Foreskin melanocyte (primary cell): ENCODE measurements at places on chromosomes 1 and 21.
A peak's percentile ranks its signal among the peaks of the same experiment; 100 is the strongest.

DNA sequence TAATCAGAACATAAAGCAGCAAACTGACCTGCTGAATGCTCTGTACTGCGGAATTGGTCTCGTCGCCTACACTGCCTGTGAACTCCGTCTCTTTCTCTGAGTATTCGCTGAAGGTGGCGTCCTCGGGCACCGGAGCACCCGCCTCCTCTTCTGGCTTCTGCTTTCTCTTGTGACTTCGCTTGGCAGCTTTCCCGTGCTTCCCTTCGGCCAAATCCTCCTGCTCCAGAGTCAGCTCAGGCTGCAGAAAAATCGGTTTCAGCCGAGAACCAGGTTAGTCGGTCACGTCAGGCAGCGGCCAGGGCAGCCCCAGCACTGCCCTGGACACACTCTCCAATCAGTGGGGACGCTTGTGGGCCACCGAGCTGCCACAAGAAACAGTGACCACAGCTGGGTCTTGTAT is 35.8 kb upstream of the RIPK4 start:
- DNase-seq: no peak

DNA sequence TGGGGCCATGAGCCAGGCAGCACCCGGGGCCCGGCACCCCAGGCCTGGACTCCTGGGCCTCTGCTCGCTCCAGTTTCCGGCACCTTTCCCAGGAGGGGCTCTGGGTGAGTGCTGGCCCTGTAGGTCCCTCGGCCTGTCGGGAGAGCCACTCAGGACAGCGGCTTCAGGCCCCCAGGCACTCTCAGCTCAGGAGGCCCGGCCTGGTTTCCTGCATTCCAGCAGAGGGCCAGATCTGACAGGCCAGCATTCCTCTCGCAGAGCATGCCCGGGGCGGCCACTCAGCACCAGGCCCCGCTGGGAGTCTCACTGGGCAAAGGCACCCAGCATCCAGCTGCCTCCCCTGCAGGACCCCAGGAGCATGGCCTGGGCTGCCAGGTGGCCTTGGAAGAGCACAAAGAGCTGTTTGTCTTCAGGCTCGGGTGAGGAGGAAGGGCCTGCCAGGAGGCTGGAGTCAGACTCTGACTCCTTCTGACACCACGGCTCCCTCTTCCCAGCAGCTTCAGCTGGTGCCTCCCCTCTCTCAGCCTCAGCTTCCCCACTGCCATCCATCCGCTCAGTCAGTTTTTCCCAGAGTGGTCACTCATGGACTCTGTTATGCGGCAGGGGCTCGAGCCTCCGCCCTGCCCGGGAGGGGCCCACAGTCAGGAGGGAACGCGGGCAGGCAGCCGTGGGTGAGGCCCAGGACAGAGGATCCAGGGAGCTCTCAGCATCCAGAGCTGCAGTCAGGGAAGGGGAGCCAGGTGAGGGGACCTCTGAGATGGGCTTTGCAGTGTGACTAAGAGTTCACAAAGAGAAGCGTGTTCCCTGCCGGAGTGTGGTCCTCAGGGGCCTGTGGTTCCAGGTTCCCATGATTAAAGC is 51.7 kb downstream of the WNT9A start:
- DNase-seq: peak; percentile 29

DNA sequence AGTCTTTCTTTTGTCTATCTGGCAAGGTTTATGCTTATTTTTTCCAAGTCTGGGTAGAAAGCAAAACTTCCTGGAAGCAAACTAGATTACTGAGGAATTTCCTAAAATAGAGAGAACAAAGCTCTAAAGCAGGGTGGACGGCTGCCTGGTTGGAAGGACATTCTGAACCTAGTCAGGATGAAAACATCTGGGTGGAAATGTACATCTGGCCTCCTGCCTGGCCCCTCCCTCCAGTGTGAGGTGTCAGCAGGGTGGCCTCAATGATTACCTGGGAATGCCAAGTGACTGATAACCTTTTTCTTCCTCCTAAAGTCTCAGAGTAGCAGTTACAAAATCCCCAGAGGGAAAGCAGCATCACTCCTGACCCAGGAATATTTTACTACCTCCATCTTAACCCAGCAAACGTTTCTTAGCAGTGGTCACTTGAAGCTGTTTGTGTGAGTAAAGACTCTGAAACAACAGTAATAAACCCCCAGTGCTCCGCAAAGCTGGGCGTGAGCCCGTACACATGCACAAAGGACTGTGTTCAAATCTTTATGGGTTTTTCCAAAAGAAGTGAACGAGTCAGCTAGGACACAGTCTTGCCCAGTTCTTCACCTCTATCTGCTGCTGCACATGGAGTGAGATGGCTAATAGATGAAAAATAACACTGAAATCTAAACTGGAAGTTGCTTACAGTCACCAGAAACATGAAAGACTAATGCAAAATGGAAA is 18.9 kb downstream of the ANGPTL7 start:
- DNase-seq: no peak

DNA sequence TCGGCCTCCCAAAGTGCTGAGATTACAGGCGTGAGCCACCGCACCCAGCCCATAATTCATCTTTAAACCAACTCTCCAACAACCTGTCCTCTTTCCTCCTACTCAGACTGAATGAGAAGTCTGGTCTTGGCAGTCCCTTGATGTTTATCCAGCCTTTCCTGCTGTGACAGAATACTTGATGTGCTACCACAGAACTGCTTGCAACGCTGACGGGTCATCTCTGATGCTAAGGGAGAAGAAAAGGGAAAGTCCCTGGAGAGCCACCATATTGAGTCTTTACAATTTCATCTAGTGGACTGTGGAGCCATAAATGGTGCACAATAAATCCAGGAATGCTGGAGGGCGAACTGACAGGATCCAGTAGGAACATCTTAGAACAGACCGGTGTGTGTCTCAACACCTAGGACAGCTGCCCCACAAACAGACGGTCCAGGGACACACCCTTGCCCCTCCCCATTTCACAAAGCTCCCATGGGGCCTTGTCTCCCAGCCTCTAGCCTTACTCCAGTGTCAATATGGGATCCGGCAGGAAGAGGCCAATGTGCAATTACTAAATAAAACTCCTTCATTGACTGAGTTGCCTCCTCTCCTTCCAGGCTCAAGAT is 30.7 kb downstream of the JAK1 start:
- no peak for DNase-seq

DNA sequence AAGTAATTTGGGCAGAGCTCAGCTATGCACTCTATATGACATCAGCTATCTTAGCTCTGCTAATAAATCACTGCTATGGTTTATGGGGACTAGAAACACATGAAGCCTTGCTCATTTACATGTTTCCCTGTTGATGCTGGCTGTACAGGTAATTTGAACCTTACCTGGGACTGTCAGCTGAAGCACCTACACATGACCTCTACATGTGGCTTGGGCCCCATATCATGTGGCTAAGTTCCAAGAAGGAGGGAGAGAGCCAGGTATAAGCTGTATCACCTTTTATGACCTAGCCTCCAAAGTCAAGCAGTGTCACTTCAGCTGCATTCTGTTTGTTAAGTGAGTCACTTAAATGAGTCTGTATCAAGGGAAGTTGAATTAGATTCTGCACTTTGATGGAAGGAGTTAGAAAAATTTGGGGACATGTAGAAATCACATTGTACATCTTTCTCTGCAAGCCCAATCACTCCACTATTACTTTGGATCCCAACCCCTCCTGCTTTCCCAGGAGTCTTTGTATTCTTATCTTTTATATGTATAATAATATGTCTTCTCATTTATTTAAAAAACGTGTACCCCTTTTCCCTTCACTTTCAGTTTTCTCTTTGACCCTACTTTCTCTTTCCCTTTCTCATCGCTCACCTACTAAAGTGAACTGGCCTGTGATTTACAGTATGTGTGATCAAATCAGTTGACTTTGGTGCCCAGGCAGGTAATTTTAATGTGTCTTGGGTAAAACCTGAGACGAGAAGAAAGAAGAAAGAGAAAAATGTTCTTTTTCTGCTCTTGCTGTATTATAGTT is 53.4 kb upstream of the PRKACB start:
- DNase-seq: no peak
